ENCODE measurements at places on chromosomes 16 and 17.

GRCh38 chr17:18966831-18967624, 15.1 kb downstream of the SLC5A10 start:
- DNase-seq, result no peak

DNA sequence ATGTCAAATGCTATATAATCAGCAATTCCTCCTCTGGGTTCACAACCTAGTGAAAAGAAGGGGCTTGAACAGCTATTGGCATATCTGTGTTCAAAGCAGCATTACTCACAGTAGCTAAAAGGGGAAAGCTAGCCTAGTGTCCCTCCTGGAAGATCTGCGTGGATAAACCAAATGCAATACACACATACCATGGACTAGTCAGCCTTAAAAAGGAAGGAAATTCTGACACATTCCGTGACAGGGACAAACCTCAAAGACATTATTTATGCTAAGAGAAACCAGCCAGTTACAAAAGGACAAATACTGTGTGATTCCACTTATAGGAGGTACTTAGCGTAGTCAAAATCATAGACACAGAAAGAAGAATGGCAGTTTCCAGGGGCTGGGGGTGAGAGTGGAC, 90.1 kb downstream of the XYLT1 start:
- no peak for DNase-seq

GRCh38 chr17:67105213-67105612, 60.9 kb downstream of the CACNG1 start:
- no peak for DNase-seq

DNA sequence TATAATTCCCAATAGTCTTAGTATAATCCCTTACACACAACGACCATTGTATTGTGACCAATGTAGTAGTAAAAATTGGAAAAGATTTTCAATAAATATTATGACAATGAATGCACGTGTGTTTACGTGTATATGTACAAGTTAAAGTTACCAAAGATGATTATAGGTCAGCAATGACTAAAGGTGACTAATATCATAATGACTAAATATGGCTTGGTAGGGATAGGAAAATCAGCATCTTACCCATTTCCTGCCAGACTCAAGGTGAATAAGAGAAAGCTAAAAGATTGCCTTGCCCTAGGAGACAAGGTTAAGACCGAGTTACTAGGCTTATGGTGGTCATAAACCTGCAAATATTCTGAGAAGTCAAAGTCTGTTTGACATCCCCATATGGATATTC, 34.4 kb downstream of the CPD start:
- no peak for DNase-seq

DNA sequence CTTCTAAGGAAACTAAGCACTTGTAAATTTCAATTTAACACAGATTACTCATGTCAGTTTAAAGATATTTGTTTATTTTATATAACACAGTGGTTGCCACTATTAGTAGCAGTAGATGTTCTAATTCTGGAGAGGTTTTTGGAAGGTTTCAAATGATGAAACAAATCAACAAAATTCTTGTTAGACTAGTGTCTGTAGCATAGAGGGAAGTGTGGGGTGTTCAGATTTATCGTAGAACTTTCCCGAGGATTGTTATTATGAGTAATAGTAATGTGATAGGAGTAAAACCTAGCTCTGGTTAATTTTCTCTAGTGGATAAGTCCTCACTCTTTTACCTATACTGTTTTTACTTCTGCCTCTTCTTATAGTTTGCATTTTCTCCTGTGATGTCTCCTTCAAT, 6.3 kb downstream of the GAN start:
- no peak for DNase-seq
